ENCODE measurements at places on chromosomes 2 and 18.
A peak's percentile ranks its signal among the peaks of the same experiment; 100 is the strongest.

DNA sequence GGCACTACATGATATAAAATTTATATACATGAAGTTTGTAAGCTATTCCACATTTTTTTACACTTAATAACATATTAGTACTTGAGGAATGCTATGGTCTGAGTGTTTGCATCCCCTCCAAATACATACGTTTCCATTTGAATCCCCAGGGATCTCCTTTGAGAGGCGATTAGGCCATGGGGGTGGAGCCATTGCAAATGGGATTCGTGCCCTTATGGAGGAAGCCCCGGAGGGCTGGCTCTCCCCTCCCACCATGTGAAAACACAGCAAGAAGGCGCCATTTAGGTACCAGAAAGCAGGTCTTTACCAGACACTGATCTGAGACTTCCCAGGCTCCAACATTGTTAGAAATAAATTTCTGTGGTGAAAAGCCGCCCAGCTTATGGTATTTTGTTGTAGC lies 20.8 kb upstream of the MBP start:
- no peak for DNase-seq

GRCh38 chr2:8848328-8849100 lies 11.1 kb upstream of the KIDINS220 start:
- no peak for DNase-seq

GRCh38 chr2:150468350-150468960 lies 19.0 kb downstream of the RND3 start:
- no peak for DNase-seq

- no peak for DNase-seq
These were observed 83.8 kb upstream of the RIOK3 start for GRCh38 chr18:23369266-23369665.

DNA sequence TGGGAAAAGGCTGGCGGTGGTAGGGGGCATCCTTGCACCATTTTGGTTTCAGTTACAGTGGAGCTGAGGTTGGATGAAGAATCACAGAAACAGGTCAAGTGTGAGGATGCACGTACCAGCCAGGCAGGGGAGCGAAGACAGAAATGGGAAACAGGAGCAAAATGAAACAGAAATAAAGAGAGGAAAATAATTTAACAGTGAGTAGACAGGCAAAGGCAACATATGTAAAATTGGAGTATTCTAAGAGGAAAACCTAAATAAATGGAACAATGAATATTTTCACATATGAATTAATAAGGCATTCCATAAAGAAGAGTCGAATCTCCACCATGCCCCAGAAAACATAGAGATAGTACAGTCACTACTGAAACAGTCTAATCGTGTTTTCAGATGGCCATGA lies 29.7 kb downstream of the LRRFIP1 start:
- DNase-seq = no peak

DNA sequence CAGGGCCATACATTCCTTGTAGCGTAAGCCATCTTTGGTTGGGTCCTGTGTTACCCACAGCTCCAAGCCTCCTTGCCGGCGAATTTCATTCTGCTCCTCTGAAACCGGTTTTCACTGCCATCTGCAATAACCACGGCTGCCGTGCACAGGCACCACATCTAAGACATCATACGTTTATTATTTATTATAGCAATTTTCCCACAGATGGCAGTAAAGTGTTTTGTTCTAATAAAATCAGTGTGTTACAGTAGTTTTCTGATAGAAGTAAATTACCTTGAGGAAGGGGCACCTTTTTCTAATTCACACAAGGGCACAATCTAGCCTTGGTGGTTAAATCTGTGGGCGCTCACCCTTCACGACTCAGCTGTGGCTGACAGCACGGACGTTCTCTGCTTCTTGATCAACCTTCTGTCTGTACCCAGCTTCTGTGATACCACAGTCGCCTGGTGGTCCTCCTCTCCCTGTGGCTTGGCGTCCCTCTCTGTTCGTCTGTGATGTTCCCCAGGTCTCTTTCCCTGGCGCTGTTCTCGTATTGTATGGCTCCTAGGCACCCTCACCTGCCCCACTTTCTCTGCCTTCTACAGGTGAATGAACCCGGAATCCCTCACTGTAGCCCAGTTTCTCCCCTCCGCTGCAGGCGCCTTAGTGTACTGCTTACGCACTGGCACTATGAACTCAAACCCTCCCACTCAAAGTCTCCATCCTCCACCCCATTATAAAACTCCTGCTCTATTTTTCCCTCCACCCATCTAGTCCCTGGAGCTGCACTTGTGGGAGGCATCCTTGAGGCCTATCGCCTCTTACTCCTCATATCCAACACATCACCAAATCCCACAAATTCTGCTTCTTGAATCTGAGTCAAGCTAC lies 236.8 kb downstream of the DYSF start:
- no peak for DNase-seq

DNA sequence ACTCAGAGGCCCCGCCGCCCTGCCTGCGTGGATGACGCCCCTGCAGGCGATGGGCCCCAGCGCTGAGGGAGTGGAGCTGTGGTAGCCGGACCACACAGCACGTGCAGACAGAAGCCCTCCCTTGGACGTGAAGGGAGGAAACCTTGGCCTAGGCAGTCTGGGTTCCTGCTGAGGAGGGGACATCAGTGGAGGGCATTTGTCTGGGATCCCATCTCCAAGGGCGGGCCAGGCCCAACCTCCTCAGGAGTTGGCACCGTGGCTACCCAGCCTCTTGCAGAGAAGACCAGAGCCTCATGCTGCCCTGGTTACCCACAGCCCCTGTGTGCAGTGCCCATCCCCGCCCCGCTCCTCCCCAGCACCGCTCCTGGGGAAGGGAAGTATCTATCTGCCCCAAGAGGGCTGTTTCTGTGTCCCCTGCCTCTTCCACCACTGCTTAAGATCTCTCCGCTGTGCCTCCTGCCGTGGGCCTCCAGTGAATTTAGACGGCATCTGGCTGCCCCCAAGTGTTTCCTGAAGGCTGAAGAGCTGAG lies 241.8 kb downstream of the KLHL29 start:
- DNase-seq = no peak

DNA sequence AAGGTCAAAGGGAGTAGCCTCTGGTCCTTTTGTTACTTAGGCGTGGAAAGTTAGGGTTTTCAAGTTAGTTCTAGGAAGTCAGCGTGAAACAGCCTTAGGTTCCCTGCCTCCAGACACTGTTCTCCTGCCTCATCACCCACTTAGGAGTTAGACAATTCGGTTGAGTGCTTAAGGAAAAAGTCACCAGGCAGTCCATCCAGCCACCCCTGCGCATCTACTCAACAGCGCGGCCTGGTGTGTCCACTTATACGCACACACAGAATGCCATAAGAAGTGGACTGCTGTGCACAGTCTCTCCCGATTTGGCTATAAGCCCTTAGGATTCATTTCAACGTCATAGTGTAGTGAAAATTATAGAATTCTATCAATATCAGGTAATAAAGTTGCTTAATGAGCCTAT lies 470.8 kb upstream of the TNP1 start:
- DNase-seq = no peak

DNA sequence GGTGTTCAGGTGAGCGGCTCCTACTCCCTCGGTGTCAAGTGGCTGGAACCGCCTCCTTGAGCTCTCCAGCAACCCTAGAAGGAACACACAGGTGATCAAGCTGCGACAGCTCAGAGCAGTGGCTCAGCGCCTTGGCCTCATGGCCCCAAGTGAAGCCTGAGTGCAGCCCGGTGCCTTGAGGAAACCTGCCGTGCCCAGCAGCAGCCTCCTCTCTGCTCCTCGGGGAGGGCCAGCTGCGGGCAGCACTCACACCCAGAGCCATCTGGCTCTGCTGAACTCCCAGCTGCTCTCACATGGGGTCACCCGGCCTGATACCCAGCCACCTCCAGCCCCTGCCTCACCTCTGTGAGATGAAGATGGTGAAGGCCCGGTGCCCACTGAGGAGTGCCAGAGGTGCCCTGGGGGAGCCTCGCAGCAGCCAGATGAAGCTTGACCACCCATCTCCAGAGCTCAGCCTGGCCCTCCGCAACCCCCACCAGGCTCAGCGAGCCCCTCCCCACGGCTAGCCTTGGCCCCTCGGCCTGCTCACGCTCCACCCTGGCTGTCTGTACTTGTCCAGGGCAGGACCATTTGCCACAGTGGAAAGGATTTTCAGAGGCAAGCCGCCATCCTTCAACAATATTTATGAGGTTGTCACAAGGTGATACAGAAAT lies 70.6 kb upstream of the RAB6C start:
- DNase-seq = no peak

GRCh38 chr18:79991494-79991893 lies 3.1 kb upstream of the TXNL4A start:
- no peak for DNase-seq

DNA sequence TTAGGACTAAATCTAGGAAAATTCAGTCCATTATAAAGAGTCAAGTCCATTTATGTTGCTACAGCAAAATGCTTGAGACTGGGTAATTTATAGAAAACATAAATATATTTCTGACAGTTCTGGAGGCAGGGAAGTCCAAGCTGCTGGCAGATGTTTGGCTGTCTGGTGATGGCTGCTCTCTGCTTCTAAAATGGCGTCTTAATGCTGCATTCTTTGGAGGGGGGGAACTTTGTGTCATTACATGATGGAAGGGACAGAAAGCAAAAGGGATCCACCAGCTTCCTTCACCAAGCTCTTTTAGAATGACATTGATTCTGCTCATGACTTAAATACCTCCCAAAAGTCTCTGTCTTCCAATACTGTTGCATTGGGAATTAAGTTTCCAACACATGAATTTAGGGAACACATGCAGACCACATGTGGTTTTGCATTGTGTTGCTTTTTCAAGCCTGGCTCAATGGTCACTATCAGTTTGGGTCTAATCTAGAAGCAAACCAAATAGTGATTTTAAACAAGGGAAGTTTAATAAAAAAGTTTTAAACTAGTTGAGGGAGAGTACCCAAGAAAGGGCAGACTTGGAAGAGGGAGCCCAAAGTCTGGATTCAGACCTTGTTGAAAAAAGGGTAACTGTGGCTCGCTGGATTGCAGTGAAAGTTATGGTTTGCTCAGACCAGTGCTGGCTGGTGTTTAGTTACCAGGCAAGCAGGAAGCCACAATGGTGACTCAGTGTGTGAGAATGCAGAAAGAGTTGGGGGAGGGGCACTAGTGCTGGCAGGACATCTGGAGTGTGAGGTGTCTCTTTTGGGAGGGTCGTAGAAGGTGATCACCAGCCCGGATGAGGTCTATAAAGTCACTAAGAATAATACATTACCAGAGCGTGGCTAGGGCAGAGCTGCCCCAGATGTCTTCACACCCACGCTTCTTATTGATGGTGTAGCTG lies 30.8 kb downstream of the C18orf54 start:
- DNase-seq = peak; percentile 70

All from H1 (cell line).